ENCODE measurements at places on chromosomes 6 and 20. TPM values are rescaled to one million over a fixed set of nuclear protein-coding genes. Genes with fewer than 3 reads are reported as not detected.

MANEA gene
- 4.3 TPM for total RNA-seq

- no peak for DNase-seq
Observed at GRCh38 chr6:10410207-10411050, 4.4 kb downstream of the TFAP2A start.

DNA sequence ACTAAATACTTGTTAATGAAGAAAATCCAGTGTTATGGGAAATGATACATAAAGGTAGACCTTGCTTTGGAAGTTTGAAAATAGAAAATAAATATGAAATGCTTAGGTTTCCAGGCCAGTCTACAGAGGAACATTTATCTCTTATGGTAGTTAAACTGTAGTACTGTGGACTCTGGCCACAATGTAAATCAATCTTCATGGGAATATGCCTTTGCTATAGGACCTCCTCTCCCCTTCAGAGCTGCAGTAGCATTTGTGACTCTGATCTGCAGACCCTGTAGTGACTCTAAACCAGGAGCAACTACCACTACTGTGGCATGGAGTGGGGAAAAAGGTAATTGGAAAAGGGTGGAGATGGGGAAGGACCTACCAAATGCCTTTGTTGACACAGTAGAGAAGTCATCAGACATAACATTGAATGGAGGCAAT is 4.5 kb downstream of the HSPA1A start:
- DNase-seq, result no peak

HTR1B gene
- not detected for total RNA-seq

GRCh38 chr6:29426654-29427053 is 11.9 kb downstream of the OR12D1 start:
- no peak for DNase-seq

DNA sequence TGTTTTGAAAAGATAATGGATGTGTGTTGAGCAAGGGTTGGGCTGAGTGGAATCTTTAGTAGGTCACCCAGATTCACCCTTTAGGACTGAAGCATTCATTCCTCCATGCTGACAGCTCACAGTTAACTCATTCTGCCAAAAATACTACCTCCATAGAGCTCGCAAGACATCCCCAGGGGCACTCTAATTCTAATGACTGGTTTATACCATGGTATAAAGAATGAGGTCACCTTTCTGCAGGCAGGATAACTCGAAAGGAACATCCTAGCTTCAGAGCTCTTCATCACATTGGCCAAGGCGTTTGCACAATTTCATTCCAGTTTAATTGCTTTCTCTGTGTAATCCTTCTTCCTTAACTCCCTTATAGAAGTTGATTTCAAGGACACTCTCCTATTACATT is 1257.2 kb upstream of the EYS start:
- DNase-seq, result no peak

BPIFB2 gene
- total RNA-seq, result not detected

DNA sequence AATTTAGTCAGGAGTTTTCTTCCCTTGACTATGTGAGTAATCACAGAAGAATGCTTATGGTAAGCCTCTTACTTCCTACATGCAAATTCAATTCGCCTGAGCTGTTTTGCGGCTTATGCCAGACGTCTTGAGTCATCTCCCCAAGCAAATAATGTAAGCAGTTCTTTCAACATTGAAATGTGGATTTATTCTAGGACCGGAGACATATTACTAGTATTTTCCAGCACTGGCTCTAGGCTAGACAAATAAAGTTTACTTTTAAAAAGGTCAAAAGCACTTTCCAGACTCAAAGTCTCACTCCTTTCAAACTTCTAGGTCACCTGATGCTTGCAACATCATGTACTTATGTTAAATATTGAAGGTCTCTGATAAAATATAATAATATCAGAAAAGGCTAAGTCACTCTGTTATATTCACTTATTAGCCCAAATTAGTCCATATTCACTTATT is 38.1 kb upstream of the NOX3 start:
- DNase-seq, result peak; percentile 51

- DNase-seq, result peak; percentile 68
Observed at GRCh38 chr6:7201732-7202541, 94.2 kb downstream of the RREB1 start.

RHAG gene
- total RNA-seq, result 0.42 TPM

DNA sequence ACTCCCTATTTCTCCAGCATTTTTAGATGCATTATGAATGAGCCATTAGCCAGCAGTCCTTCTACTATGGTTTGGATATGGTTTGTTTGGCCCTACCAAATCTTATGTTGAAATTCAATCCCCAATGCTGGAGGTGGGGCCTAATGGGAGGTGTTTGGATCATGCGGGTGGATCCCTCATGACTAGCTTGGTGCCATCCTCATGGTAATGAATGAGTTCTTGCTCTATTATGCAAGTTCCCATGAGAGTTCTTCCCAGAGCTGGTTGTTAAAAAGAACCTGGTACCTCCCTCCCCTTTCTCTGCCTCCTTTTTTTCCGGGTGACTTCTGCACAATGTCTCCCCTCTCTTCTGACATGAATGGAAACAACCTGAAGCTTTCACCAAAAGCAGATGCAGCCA is 6.2 kb upstream of the CGA start:
- DNase-seq, result no peak

ACTR5 gene
- total RNA-seq, result 2.4 TPM

GRCh38 chr20:8367689-8368088 is 235.6 kb downstream of the PLCB1 start:
- DNase-seq, result no peak

METTL24 gene
- 1.8 TPM for total RNA-seq

- no peak for DNase-seq
Observed at GRCh38 chr6:93307505-93308409, 111.6 kb downstream of the EPHA7 start.

- no peak for DNase-seq
Observed at GRCh38 chr6:72245565-72245964, 359.2 kb downstream of the RIMS1 start.

All from heart left ventricle (tissue), 16 donors.